Activated T-helper 9 cell treated with anti-CD3 and anti-CD28 coated beads, Interleukin-2, amount 50 U/mL, for 16 hours (primary cell): ENCODE measurements at places on chromosomes 6 and 20.

DNA sequence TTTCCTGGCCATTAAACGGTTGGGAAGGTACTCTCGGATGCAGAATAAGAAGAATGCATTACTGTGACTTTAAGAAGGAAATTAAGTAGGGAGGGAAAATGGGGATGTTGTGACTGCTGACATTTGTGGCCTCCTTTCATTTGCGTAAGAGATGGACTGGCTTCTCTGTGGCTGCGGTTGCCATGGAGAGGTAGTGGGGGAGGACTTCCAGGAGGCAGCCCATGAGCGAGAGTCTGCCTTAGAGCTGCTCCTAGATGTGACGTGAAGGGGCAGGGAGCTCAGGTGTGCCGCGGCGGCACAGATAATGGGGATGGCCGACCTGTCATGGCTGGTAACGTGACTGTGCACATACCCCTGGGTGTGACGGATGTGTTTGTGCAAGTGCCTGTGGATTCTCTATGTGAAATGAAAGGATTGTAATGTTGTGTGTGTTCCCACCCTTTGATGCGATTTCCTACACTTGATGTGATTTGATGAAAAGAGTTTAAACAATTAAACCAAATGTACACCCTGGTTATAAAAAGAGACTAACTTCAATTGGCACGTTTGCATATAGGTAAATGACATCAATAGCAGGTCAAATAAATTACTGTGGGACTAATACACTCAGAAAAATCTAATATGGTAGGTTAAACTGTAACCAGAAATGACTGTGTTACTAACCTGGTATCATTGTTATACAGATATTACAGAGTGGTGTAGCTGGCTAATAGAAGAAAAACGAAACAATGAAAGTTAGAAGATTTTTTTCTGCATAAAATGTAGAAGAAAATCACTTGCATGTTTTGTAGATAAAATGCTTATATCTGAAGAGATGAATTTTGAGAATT is 48.9 kb downstream of the HIVEP1 start:
- peak; percentile 52 for DNase-seq

DNA sequence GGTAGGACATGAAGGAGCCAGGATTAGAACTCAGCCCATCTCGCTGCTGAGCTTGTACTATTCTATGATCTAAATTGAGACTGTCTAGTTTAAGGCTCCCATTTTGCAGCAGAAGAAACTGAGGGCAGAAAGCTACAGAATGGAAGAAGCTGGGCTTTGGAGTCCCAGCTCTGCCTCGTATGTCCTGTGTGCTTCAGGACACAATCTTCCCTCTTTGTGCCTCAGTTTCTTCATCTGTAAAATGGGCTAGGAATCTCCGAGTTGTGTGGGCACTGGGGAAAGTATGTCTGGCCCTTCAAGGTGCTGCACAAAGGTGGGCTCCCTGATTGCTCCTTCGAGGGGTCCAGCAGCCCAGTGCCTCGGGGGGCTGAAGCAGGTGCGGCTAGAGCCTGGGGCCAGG is 20.7 kb downstream of the NOL4L start:
- no peak for DNase-seq

GRCh38 chr6:118746825-118747174 is 95.4 kb upstream of the CEP85L start:
- DNase-seq = no peak

GRCh38 chr20:48259456-48259855 is 474.2 kb upstream of the SULF2 start:
- DNase-seq = no peak

GRCh38 chr6:162200041-162200440 is 527.5 kb downstream of the PRKN start:
- no peak for DNase-seq

- no peak for DNase-seq
These were observed 58.8 kb upstream of the SLCO4A1 start for GRCh38 chr20:62583424-62583920.

DNA sequence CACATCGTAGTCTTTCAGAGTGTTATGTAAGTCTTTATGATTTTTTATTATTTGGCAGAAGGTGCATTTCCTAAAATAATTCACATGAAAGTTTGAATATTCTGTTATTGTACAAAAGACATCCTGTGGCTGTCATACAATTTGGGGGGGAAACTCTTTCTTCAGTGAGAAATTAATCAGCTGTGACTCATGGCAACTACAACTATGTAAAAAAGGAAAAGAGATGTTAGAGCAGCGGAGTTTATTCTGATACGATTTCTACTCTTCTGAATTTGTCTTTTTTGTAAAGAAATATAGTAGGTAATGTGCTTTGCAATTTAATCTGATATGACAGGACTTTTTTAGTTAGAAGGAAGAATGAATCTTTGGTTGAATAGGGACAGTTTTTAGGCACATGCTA is 14.2 kb downstream of the COL19A1 start:
- no peak for DNase-seq

DNA sequence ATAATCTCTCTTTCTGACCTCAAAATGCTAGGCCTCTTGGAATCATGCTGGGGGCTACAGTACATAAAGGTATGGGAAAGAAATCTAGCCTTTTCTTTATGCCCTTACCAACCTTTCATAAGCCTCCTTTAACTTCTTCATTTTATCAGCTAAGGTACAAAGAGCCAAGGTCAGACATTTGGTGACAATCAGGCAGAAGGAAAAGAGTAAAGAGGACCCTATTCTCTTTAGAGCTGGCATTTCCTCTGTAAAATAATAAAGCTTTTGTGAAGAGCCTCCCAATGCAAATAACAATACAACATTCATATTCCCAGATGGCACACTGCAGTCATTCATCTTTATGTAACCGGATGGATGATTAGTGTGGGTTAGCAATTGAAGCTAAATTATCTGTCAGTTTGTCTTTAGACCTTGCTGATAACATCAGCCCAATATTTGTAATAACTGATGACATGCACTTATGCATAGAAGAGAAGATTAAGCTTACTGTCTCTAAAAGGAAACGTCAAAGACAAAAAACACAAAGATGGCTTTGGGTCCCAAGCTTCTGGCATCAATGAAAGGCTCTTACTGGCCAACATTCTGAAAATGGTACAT is 163.1 kb downstream of the IBTK start:
- DNase-seq = no peak

GRCh38 chr20:52494244-52494643 is 302.7 kb upstream of the ZFP64 start:
- DNase-seq = peak; percentile 16

GRCh38 chr6:40735121-40735520 is 148.0 kb upstream of the LRFN2 start:
- DNase-seq = no peak

DNA sequence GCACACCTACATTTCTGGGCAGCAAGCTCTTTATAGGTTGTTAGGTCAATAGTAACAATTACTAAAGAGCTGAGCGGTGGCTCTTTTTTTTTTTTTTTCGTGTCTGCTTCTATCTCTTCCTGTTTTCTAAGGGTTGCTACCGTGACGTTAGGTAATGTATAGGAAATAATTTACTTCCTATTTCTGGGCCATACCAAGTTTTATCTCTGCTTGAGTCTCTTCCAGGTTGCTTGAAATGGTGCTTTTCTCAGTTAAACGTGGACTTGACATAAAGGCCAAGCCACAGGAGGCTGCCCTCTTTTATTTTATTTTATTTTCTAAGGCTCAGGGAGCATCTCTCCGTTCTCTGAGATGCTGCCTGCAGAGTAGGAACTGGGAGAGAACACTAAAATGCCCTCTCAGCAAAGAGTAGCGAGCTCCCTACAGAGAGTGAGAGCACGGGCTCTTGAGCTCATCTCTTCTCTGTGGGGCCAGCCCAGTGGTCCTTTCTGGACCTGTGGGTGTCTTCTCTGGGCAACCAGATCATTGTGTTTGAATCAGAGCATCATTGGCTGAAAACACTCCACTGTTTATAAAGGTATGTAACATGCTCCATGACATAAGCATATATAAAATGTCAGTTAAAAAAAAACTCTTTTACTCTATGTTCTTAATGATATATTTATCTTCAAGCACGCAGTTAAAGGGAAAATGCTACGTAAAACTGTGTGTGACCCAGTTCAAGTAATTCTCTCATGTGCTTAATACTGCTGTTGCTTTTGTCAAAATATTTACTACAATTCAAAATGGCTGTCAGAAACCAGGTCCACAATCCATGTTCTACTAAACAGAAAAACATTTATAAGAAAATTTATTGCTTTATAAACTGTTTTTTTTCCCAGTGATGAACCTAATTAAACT is at the start of gene ZNF831:
TSS of gene ZNF831 (plus strand) at position 191 of the 900 bp plus-strand sequence. CDS start 27,199 bp downstream, outside the sequence.
- no peak for DNase-seq

DNA sequence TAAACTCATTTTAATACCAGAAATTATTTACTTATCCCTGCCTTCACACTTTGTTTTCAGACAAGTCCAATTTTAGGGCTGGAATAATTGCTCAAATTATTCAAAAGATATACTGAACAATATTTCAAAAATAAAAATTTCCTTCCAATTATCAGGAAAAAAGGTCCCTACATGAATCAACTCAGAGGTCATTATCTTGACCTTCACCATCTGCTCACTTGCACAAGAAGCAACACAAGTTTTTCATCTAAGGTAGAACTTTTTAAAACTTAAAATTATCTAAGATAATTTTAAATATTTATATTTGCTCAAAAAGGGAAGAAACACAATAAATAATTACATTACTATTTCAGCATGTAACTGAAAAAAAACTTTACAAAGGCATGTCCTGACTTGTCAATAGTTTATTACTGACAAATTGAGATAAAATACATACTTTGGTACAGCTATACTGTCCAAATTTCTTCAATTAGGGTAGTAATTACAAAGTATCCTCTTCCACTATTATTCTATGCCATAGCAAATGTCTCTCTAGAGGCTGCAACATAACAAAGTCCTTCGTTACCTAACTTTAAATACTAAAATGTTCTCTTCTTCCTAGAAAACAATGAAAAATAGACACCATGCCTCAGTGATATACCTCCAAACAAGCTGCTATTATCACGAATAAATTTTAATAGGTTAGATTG is 2.4 kb downstream of the CEP85L start:
- DNase-seq = no peak

- no peak for DNase-seq
These were observed 101.6 kb downstream of the DACT2 start for GRCh38 chr6:168217880-168218537.

DNA sequence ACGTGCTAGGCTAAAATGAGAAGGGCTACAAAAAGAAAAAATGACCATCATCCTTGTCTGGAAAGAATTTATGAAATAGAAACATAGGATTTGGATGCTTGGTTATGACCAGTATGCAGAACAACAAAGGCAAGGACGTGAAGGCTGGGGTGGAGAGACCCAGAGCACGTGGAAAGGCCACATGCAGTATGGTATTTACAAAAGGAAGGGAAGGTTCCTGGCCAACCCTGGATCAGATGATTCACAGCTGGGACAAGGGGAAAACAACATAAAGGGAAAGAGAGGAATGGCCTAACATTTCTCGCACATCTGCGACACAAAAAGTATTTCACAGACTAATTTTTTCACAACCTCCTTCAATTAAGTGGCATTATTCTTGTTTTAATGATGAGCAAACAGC is 8.2 kb downstream of the STX7 start:
- DNase-seq = no peak

DNA sequence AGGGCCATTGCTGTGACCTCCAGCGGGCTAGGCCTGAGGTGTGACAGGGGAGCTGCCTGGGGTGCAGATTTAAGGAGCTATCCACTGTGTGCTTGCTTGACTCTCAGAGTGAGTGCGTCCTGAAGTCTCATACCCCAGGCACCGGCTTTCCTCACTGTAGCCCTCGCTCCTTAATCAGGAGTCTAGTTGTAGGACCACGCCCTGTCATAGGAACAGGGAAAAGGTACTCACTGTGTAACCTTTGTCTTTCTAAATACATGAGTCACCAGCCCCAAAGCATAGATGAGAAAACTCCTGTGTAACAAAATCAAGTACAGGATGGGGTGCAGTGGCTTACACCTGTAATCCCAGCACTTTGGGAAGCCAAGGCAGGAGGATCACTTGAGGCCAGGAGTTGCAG is 141.7 kb downstream of the TMEM242 start:
- DNase-seq = no peak
